ENCODE measurements at places on chromosomes 16 and 17. TPM values are rescaled to one million over a fixed set of nuclear protein-coding genes. Genes with fewer than 3 reads are reported as not detected.
A peak's percentile ranks its signal among the peaks of the same experiment; 100 is the strongest.

Gene GPR179
- total RNA-seq: 0.09 TPM

GRCh38 chr17:13671771-13672170, 70.0 kb upstream of the HS3ST3A1 start:
- DNase-seq: peak; percentile 83

Gene CACNG1
- total RNA-seq: not detected

DNA sequence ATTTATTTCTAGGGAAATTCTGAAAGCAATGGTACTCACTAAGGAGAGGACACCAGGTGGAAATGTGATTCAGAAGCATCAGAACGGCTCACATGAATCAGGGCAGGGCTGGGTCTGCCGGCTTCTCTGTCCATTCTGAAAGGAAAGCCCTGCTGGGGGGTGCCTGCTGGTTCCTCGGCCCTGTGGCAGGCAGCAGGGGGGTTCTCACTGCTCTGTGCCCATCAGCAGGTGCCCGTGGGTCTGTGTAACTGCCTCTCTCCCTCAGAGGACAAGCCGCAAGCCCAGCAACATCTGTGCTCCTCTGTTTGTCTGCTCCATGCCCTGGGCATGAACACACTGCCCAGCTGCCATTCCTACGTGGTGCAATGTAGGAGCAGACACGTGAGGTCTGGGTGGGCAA, 74.9 kb upstream of the ZNF423 start:
- DNase-seq: no peak

DNA sequence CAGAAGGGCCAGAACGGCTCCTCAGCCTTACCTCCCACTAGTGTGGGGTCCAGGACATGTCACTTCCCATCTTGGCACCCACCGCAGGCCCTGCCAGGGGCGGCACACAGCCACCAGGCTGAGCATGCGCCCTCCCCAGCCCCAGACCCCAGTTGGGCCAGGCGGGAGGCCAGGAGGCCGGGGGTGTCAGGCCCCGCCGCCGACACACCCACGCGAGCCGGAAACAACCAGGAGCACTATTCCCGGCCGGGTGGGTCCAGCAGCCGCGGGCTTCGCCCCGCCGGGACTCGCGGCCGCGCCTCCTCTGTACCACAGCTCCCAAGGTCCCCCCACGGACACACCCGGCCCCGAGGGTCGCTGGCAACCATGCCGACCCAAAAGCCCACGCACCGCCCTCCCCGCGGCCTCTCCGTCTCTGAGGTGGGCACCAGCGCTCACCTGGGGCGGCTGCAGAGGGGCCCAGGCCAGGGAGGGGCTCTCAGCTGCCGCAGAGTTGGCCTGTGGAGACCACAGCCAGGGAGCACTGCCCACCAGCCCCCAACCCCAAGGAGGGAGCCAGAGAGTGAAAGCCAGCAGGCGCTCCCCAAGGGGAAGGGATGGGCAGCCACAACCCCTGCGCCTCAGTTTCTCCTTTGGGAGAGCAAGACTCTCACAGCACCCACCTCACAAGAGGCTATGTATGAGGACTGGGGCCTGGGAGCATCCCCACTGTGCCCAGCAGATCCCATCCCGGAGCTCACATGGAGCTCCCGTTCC, 18.0 kb downstream of the B9D1 start:
- no peak for DNase-seq

Gene RAB26
- 1.0 TPM for total RNA-seq

GRCh38 chr17:48043176-48043575, 5.0 kb upstream of the NFE2L1 start:
- DNase-seq: no peak

Gene FOXN1
- not detected for total RNA-seq

GRCh38 chr17:19553036-19553435, 19.4 kb downstream of the SLC47A1 start:
- DNase-seq: no peak

Gene CHRNB1
- total RNA-seq: 3.3 TPM

Gene LAT
- 4.4 TPM for total RNA-seq

- DNase-seq: no peak
These were observed 628.2 kb upstream of the SALL1 start for GRCh38 chr16:51779240-51779639.

GRCh38 chr16:78216166-78216745, 116.8 kb downstream of the WWOX start:
- no peak for DNase-seq

- DNase-seq: no peak
These were observed 74.8 kb downstream of the IRX6 start for GRCh38 chr16:55398762-55399161.

DNA sequence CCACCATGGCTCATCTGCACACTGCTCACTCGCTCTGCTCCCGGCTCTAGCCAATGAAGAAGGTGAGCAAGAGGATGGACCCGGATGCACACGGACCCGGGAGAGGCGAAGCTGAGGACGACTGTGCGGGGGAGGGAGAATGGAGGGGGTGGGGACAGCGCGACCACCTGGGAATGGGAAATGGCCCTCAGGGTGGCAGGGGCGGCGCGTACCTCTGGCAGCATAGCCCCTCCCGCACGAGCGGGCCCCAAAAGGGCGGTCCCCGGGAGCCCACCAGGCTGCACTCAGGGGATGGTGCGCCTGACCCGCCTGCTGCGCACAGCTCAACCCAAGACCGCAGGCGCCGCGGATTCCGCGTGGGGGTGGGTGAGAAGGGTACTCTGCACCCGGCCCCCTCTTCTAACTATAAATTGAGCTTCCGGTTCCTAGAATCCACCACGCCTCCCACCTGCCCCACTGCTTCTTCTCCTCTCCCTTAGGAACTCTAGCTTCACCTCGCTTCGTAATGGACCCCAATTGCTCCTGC, 6.1 kb downstream of the MT1H start:
- no peak for DNase-seq

DNA sequence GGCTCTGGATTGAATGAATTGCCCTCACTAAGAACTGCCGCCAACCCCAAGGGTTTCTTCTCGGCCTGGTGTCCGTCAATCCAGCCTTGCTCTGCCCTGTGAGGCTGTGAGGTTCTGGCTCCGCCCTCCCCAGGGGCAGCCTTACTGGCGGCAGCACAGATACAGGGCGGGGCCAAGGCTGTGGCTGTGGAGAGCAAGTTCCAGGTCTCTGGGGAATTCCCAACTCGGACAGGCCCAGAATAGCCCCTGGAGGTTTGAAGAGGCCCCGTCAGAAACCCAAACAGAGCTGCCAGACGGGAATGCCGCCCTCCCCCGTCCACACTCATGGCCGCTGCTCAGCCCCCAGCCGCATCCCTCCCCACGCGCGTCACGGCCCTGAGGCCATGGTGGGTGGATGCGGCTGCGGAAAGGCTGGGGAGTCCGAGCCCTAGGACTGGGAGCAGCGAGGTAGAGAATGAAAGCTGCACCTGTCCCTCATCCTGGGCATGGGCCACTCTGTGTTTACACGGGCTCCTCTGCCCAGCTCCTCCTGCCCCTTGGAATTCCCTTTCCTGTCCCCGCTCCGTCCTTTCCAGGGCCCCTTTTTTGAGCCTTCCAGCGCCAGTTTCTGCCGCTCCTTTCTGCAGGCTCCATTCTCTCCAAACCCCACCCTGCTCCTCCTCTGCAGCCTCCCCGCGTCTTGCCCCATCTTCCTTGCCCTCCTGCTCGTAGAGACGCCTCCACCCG, 660 bp upstream of the PRRT2 start:
- DNase-seq: peak; percentile 97

DNA sequence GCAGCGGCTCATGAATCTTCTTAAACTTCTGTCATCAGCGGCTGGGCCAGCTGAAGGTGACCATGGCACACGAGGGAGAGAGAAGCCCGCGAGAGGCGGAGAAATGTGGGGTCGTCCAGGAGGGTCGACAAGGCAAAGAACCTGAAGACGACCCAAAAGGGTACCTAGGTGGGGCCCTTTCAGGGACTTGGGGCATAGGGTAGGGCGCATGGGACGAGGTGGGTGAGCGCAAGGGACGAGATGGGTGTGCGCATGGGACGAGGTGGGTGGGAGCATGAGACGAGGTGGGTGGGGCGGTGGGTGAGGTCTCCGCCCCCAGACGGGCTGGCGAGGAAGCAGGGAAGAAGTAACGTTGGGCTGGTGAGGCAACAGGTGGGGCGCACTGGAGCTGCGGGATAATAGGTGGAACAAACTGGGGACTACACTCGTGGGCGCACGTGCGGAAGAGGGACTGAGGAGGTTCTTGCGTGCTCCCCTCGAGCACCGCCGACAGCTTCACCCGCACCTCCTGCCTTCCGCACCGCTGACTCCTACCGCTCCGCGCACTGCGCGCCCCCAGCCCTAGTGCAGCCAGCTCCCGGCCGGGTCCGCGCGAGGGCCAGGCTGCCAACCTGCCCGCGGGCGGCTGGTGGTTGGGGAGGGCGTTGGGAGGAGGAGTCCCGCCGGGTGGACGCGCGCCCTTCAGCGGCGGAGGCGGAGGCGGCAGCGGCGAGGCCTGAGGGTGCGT, 23.2 kb upstream of the CRYM start:
- peak; percentile 91 for DNase-seq

Gene ZG16
- not detected for total RNA-seq

DNA sequence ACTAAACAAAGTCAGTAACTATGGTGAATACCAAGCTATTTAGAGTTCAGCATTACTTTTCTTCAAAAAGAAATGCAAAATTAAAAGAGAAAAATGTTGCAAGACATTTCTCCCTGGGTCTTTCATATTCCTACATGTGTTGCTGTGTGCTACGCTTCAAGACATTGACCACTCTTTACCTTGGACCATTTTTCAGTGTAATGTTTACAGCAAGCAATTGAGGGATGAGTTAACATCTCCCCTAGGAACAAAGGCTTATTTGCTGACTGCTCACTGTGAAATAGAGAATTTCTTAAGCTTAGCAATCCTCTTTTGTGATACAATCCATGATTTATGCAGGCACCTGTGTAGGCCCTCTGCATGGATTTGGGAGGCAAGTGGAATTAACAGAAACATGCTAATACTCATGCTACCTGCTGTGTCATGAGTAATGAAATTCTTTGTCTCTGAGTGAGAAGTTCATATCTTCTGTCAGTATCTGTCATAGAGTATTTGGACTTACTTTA, 1202.9 kb upstream of the CDH8 start:
- no peak for DNase-seq

DNA sequence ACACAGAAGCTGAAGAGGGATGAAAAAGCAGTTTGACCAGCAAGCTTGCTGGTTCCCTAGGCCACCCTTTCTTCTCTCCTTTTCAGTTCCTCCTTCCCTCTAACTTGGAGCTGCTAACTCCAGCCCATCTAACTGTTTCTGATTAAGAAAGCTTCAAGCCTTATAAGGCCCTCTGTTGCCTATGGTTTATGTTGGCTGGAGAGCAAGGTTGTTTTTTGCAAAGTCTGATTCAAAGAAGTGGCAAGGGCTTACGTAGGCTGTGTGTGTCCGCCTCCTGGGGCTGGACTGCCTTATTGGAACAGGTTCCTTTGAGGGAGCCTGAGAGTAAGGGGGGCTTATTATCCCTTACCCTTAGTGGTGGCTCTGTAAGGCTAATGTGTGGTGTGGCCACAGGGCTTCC, 7.1 kb downstream of the AKAP1 start:
- DNase-seq: no peak

DNA sequence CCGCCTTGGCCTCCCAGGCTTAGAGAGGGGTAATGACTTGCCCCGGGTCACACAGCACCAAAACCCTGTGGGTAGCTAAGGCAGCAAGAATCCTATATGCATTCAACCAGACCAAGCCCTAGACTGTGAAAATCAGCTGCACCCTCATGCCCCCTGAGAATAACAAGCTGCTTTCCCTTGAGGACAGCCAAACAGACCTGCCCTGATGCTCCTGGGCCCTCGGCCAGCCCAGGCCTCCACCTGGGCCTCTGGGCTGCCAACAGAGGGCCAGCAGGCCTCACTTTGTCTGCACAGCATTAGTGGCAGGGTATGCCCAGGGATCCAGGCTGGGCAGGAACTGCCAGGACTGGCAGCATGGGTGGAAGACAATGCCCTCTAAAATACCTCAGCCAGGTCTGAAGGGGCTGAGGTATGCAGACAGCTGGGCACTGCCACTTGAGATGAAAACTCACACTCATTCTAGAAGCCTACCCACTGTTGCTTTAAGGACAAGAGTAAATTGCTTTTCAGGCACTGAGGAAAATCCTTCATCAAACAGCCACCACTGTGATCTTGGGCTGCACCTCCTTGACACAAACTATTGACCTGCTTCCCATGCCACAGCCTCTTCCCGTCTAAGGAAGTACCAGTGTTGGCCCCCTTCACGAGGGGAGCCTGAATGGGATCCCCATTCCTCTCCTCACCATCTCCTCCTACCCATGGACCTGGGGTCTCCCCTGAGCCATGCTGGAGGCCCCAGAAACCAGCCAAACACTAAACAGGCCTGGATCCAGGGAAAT, 8.8 kb downstream of the ST3GAL2 start:
- no peak for DNase-seq

DNA sequence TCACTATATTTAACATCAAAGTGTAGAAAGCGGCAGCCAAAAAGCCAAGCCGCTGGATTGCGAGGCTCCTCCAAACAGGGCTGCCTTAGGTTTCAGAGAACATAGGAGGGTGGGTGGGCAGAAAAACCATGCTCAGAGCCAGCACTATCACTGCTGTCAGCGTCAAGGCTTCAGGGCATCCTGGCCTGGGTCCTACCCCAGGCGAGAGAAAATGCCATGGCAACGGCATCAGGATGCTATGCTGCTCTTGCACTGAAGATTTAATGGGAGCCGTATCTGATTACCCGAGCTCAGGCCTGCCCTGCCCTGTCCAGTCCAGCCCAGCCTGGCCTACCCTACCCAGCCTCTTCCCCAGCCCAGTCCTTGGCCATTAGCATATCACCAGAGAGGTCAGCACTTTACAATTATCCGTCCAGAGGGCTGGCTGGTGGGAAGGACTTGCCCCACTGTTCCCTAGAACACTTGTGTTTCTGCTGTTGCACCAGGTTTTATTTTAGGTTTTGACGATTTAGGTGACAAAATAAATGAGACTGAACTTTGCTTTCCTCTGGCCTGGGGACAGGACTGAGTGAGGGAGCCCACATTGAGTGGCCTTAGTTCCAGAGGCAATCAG, 61.1 kb downstream of the TOM1L2 start:
- DNase-seq: no peak

DNA sequence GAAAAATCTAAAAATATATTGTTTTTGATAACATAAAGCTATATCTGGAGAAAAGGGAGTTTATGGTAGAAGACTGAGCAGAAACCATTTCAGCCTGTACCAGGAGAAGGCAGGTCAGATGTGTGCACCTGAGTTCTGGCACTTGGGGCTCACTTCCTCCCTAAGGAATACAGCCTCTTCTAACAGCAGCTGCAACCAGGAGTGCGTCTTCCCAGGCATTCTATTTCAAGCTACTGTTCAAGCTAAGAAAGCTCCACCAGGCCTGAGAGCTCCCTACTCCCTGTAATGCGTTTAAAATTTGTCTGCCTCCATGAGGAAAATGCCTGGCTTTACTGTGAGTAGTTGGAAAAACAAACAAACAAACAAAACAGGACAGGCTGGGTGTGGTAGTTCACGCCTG, 96.1 kb downstream of the ZNF778 start:
- no peak for DNase-seq

DNA sequence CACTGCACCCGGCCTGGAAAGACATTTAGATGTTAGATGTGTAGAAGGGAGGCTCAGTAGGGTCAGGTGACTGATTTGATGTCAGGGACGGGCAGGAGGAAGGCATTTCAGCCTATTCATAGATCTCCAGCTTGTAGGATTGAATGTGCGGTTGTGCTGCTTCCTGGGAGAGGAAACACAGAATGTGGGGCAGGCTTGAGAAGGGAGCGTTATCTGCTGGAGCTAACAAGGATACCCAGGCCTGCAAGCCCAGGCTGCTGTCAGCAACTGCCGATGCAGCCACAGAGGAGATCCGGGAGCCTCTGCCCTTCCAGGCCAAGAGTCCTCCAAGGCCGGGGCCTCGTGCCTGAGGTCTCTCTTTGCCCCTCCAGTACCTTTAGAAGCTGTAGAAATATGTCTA, 205.6 kb downstream of the SPECC1 start:
- DNase-seq: no peak

GRCh38 chr17:77212081-77212832, 71.5 kb downstream of the SEC14L1 start:
- DNase-seq: no peak

- DNase-seq: peak; percentile 25
These were observed 232.5 kb downstream of the RAB11FIP4 start for GRCh38 chr17:31623990-31624389.
